Ascending aorta (tissue), 2 donors: ENCODE measurements at places on chromosomes 7 and 10.

DNA sequence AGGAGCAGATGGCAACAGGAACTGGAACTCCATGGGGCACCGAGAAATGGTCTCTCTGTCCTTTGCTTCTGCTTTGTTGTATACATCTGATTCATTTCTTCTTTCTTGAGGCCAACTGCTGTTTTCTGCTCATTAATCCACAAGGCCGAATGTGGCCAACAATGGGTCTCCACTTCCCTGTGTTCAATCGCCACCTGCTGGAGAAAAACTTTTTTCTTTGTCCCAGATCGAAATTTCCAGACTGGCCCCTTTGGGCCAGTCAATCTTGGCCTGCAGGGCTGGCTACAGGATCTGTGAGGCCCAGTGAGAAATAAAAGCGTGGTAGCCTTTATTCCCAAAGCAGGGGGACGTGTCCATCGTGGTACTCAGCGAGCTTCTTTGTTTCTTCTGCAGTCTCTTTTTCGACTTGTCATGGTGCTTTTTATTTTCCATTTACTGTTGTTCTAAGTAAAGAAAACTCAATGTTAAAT lies 58.8 kb downstream of the PARP12 start:
- no peak for DNase-seq
- H3K4me3 ChIP-seq: no peak overlapping the region
- H3K36me3 ChIP-seq: no peaks in the 10 kb centered on the region
- no peaks in the 10 kb centered on the region for H3K27me3 ChIP-seq

GRCh38 chr10:95290461-95291364 lies at the start of gene PDLIM1:
Gene PDLIM1 (minus strand): TSS chr10:95291003. CDS start chr10:95290915, 88 bp downstream.
- H3K36me3 ChIP-seq: no peaks in the 10 kb centered on the region
- no peak for DNase-seq
- peaks cover 35% of the 10 kb centered on the region for H3K4me1 ChIP-seq
- H3K27me3 ChIP-seq: no peaks in the 10 kb centered on the region
- peak within 1 kb of the TSS; percentile 89 for H3K27ac ChIP-seq

- no peak overlapping the region for H3K4me3 ChIP-seq
- DNase-seq: no peak
- H3K27ac ChIP-seq: no peak overlapping the region
These were observed 108.9 kb downstream of the TPST1 start for GRCh38 chr7:66313886-66314568.

GRCh38 chr10:71746344-71747037 lies 26.8 kb downstream of the VSIR start:
- no peak for DNase-seq
- no peak overlapping the region for H3K27ac ChIP-seq
- H3K4me1 ChIP-seq: no peaks in the 10 kb centered on the region
- H3K36me3 ChIP-seq: peaks cover 19% of the 10 kb centered on the region

- no peak overlapping the region for H3K27ac ChIP-seq
- no peak for DNase-seq
- no peaks in the 10 kb centered on the region for H3K36me3 ChIP-seq
These were observed 11.0 kb downstream of the NXPH1 start for GRCh38 chr7:8444468-8444769.

- H3K27ac ChIP-seq: no peak overlapping the region
- no peaks in the 10 kb centered on the region for H3K27me3 ChIP-seq
- no peaks in the 10 kb centered on the region for H3K4me1 ChIP-seq
- no peaks in the 10 kb centered on the region for H3K36me3 ChIP-seq
- no peak for DNase-seq
These were observed 84.4 kb upstream of the NANOS1 start for GRCh38 chr10:118944959-118945633.

DNA sequence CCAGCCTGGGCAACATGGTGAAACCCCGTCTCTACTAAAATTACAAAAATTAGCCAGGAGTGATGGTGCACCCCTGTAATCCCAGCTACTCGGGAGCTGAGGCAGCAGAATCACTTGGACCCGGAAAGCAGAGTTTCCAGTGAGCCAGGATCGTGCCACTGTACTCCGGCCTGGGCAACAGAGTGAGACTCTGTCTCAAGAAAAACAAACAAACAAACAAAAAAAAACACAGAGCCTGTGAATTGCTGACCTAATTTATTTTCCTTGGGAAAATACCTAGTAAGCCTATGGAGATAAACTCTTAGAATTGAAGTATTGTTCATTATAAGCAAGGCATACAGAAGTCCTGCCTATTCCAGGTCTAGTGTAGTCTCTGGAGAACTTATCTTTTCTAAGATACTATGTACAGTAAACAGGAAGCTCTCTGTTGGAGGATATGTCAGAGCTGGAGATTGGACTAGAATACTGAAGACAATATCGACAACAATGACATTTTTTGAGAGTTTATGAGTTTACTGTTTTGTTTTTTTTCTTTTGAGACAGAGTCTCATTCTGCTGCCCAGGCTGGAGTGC lies 14.9 kb downstream of the GTF2I start:
- no peak overlapping the region for H3K27ac ChIP-seq
- no peak for DNase-seq
- H3K4me1 ChIP-seq: no peaks in the 10 kb centered on the region
- H3K36me3 ChIP-seq: peaks cover 8% of the 10 kb centered on the region
- no peaks in the 10 kb centered on the region for H3K27me3 ChIP-seq
- no peak overlapping the region for H3K4me3 ChIP-seq

- H3K27me3 ChIP-seq: no peaks in the 10 kb centered on the region
- no peak overlapping the region for H3K27ac ChIP-seq
- H3K36me3 ChIP-seq: no peaks in the 10 kb centered on the region
- no peak overlapping the region for H3K4me3 ChIP-seq
- peaks cover 4% of the 10 kb centered on the region for H3K4me1 ChIP-seq
- DNase-seq: no peak
These were observed 93.5 kb downstream of the NRP1 start for GRCh38 chr10:33240931-33241330.

DNA sequence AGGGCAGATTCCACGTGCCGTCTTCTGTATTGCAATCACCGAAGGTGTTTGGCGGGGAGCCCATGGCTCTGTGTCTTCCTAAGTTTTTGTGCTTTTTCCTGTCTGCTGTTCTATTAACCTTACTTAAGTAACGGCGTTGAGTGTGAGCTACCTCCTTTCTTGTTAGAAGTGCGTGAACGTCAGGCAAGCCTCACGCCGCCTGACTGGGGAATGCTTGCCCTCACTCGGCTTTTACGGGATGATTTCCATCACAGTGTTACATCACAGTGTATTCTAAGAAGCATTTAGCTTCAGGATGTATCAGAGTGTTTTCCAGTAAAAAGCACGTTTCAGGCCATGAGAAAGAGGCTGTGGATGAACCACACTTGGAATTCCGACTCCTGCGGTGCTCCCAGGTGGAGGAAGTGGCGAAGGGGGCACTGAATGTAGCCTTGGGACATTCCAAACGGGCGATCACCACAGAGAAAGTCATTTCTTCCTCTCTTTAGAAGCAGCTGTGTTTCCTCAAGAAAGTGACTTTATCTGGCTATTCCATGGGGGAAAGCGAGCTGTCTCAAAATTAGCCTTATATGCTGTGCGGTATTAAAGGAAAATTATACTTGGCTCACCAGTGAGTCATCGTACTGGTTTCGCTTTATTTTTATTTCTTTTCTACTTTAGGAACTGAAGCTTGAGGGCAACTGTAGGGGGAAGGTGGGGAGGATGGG lies 290.7 kb downstream of the KLF6 start:
- no peaks in the 10 kb centered on the region for H3K27me3 ChIP-seq
- H3K4me1 ChIP-seq: peaks cover 4% of the 10 kb centered on the region
- no peaks in the 10 kb centered on the region for H3K36me3 ChIP-seq
- no peak for DNase-seq
- peak overlapping the region; percentile 85 for H3K27ac ChIP-seq
- no peak overlapping the region for H3K4me3 ChIP-seq

GRCh38 chr10:130047336-130047735 lies 63.3 kb downstream of the C10orf143 start:
- no peaks in the 10 kb centered on the region for H3K36me3 ChIP-seq
- no peak for DNase-seq
- no peaks in the 10 kb centered on the region for H3K27me3 ChIP-seq
- H3K4me3 ChIP-seq: no peak overlapping the region
- H3K27ac ChIP-seq: no peak overlapping the region

DNA sequence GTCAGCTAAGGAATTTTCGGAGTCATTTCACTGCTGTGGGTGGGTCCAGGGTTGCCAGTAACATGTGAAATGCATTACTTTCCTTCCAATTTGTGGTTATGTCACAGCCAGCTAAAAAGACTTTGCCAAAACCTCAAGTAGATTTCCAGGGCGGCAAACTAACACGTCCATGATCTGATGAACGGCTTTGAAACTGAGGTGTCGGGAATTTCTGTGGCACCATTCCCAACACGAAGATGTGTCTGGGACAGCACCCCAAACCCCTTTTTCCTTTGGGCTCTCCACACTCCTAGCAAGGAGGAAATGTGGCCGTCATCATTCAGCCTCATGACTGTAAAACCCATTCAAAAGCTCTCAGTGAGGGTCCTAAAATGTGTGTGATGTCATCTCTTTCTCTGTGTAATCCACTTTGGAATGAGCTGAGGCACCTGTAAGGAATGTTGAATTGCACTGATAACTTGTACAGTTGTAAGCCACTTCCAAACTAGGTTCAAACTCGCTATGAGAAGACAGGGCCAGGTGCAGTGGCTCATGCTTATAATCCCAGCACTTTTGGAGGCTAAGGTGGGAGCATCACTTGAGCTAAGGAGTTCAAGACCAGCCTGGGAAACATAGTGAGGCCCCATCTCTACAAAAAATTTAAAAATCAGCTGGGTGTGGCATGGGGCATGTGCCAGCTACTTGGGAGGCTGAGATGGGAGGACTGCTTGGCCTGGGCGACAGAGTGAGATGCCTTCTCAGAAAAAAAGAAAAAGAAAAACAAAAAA lies 146.1 kb upstream of the FRMD4A start:
- H3K4me1 ChIP-seq: no peaks in the 10 kb centered on the region
- no peak for DNase-seq
- H3K4me3 ChIP-seq: no peak overlapping the region
- H3K36me3 ChIP-seq: no peaks in the 10 kb centered on the region
- no peak overlapping the region for H3K27ac ChIP-seq

GRCh38 chr10:86803156-86803555 lies 46.7 kb downstream of the BMPR1A start:
- H3K4me3 ChIP-seq: no peak overlapping the region
- no peak for DNase-seq
- no peaks in the 10 kb centered on the region for H3K27me3 ChIP-seq
- peak overlapping the region; percentile 48 for H3K27ac ChIP-seq

- H3K27ac ChIP-seq: no peak overlapping the region
- H3K27me3 ChIP-seq: no peaks in the 10 kb centered on the region
- no peak overlapping the region for H3K4me3 ChIP-seq
- no peaks in the 10 kb centered on the region for H3K4me1 ChIP-seq
These were observed 3.8 kb upstream of the ALDH18A1 start for GRCh38 chr10:95660283-95660682.

- no peak for DNase-seq
- H3K4me1 ChIP-seq: peaks cover 6% of the 10 kb centered on the region
- no peak overlapping the region for H3K27ac ChIP-seq
- no peak overlapping the region for H3K4me3 ChIP-seq
These were observed 2.6 kb upstream of the ZNF746 start for GRCh38 chr7:149500201-149500600.

DNA sequence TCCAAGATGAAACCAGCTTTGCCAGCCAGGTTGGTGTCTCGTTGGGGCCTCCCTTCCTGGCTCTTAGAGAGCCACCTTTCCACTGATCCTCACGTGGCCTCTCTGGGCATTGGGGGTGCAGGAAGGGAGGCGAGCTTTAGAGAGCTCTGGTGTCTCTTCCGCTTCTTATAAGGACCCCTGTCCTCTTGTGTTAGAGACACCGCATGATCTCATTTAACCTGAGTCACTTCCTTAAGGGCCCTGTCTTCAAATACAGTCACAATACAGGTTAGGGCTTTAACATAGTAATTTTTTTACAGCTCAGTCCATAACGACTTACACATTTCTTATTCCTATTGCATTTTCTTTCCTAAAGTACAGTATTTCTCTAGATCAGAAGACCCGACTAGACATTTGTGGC lies 535.8 kb downstream of the SDK1 start:
- no peak overlapping the region for H3K4me3 ChIP-seq
- no peaks in the 10 kb centered on the region for H3K27me3 ChIP-seq
- DNase-seq: no peak
- H3K27ac ChIP-seq: no peak overlapping the region

DNA sequence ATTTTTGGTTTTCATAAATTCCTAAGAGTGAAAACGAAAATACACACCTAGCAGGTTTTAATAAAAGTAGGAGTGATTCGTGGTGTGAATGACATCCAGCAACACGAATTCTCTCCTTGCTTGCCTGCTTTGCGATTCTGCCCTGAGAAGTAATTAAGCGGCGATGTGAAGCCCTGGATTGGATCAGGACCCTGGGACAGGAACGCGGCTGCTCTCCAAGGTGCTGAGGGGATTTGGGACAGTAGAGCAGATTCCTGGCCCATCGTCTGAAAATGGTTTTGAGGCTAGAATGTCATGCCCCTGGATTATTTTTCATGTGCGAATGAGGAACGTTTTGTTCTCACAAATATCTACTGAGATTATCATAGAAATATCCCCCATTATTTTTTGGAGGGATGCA lies 7.8 kb downstream of the NPS start:
- H3K4me3 ChIP-seq: no peak overlapping the region
- H3K27ac ChIP-seq: no peak overlapping the region
- no peaks in the 10 kb centered on the region for H3K36me3 ChIP-seq

DNA sequence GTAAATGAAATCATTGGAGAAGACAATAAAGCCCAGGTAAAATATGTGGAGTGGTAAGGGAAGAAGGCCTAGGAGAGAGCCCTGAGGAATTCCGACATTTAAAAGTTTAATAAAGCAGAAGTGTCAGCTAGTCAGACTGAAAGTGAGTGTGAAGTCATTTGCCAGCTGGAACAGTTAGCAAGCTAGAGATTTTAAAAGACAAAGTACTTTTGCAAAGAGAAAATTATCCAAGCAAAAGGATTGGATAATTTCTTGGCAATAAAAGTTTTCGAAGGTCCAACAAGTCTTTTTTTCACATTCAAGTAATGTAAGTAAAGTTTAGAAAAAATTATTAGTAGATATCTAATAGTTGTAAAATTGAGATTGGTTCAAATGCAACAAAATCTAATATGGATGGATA lies 27.1 kb upstream of the SEMA3C start:
- DNase-seq: no peak
- H3K36me3 ChIP-seq: no peaks in the 10 kb centered on the region
- H3K4me1 ChIP-seq: no peaks in the 10 kb centered on the region
- no peaks in the 10 kb centered on the region for H3K27me3 ChIP-seq
- no peak overlapping the region for H3K27ac ChIP-seq
- H3K4me3 ChIP-seq: no peak overlapping the region

- no peak overlapping the region for H3K27ac ChIP-seq
- H3K4me1 ChIP-seq: no peaks in the 10 kb centered on the region
- DNase-seq: no peak
- no peaks in the 10 kb centered on the region for H3K36me3 ChIP-seq
These were observed 75.9 kb upstream of the PTPRZ1 start for GRCh38 chr7:121796936-121797656.

- DNase-seq: no peak
- H3K36me3 ChIP-seq: no peaks in the 10 kb centered on the region
- H3K4me3 ChIP-seq: no peak overlapping the region
- H3K4me1 ChIP-seq: no peaks in the 10 kb centered on the region
- no peaks in the 10 kb centered on the region for H3K27me3 ChIP-seq
- no peak overlapping the region for H3K27ac ChIP-seq
These were observed 161.0 kb downstream of the ST7 start for GRCh38 chr7:117114272-117114671.

- peaks cover 4% of the 10 kb centered on the region for H3K36me3 ChIP-seq
- DNase-seq: no peak
- H3K4me1 ChIP-seq: peaks cover under 1% of the 10 kb centered on the region
- no peaks in the 10 kb centered on the region for H3K27me3 ChIP-seq
These were observed 19.4 kb downstream of the SCRN1 start for GRCh38 chr7:29970158-29970557.
